ENCODE measurements at places on chromosomes 3 and 15. TPM values are rescaled to one million over a fixed set of nuclear protein-coding genes. Genes with fewer than 3 reads are reported as not detected.

- DNase-seq: no peak
Observed at GRCh38 chr3:13852638-13853009, 27.2 kb downstream of the WNT7A start.

GRCh38 chr3:61347981-61348380 lies 96.7 kb upstream of the FHIT start:
- DNase-seq: no peak

- DNase-seq: no peak
Observed at GRCh38 chr3:129554356-129555152, 11.6 kb downstream of the H1-8 start.

GRCh38 chr15:93072411-93073394 lies 16.3 kb downstream of the RGMA start:
- DNase-seq: peak; percentile 23

The TM4SF18 gene
- under 0.01 TPM for total RNA-seq

The MLF1 gene
- total RNA-seq: 5.2 TPM

All from IMR-90 (cell line).